Uterus (tissue), 4 donors: ENCODE measurements at places on chromosomes 2 and 18. TPM values are rescaled to one million over a fixed set of nuclear protein-coding genes. Genes with fewer than 3 reads are reported as not detected.
A peak's percentile ranks its signal among the peaks of the same experiment; 100 is the strongest.

Gene SCN7A
- 74.1 TPM for total RNA-seq

Gene WIPF1
- 29.4 TPM for total RNA-seq

Gene TUBA4B
- not detected for total RNA-seq

Gene HOXD9
- total RNA-seq: 3.8 TPM

Gene SCYGR4
- not detected for total RNA-seq

Gene TSHZ1
- 10.0 TPM for total RNA-seq

Gene GPBAR1
- total RNA-seq: 0.29 TPM

Gene SP100
- total RNA-seq: 112 TPM

Gene MAL
- total RNA-seq: 1.6 TPM

GRCh38 chr2:196341277-196341841 lies 170.0 kb upstream of the STK17B start:
- no peak for DNase-seq

DNA sequence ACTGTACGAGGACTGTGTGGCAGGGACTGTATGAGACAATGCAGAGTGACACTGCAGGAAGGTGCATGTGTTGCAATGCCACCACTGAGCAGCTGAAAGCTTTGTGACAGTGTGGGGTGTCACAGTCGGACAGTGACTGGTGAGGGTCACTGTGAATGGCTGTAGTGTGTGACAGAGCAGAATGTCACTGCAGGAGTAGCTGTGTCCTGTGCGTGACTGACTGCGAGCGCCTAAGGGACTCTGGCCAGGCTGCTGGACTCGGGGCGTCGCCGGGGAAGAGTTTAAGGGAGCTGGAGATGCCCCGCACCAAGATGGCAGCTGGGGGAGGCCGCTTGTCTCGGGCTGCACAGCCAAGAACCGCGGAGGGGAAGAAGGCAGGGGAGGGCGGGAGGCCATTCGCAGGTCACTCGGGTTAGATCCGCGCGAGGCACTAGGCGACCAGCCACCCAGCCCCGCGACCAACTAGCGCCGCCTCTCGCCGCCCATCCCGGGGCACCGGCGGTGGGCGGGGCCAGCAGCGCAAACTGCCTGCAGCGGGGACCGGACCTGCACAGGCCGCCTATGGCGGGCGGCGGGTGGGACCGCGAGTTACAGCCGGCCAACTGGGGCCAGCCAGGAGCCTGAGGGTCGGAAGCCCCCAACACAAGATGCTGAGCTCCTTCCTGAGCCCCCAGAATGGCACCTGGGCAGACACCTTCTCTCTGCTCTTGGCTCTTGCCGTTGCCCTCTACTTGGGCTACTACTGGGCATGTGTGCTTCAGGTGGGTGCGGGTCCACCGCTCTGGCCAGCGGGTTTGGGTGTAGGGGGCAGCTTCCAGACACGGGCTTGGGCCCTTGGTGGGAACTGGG lies at the start of gene ABHD1:
ABHD1 (plus strand) TSS at position 514 of the 849 bp plus-strand sequence; CDS start at position 648, 134 bp downstream.
- DNase-seq: peak; percentile 43

GRCh38 chr2:75031906-75032803 lies 73.7 kb downstream of the POLE4 start:
- no peak for DNase-seq

DNA sequence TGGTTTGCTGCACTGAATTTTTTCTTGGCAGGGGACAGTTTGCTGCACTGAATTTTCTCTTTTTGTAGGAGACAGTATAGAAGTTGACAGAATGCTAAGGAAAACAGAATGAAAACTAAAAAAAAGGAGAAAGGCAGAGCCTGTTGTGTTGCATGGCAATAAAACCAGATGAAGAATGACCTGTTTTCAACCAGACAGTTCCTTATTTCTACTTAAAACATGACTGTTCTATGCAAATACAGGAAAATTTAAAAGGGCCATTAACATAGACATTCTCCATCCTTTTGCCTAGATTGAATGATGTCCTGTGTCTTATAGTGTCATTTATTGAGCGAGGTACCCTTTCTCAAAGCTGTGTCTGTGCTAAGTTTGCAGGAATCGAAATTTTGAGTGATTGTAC lies 33.3 kb downstream of the ABI2 start:
- no peak for DNase-seq

DNA sequence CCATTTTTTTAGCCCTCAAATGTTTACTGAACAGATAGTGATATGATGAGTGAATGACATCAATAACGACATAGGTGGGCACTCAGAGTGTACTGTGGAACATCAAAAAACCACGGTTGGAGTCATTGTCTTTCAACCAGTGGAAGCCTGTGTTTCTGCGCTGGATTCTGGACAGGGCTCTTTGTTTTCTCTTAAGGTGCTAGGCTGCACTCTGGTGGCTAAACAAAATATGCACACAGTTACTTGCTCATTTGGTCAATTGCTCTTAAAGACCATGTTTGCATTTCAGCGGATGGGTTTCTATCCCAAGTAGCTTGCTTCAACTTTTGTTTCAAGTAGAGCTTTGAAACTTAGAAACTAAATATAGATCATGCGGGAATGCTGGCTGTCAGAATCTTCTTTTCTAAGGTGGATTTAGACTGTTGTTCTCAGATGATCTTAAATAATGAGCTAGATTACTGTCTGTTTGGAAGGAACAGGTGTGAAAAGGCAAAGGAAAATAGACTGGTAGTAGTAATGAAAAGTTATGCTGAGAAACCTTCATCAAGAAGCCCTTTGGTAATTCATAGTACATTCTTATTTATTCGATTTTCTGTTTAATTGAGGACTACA lies 48.5 kb upstream of the LYPD6B start:
- DNase-seq: peak; percentile 36

DNA sequence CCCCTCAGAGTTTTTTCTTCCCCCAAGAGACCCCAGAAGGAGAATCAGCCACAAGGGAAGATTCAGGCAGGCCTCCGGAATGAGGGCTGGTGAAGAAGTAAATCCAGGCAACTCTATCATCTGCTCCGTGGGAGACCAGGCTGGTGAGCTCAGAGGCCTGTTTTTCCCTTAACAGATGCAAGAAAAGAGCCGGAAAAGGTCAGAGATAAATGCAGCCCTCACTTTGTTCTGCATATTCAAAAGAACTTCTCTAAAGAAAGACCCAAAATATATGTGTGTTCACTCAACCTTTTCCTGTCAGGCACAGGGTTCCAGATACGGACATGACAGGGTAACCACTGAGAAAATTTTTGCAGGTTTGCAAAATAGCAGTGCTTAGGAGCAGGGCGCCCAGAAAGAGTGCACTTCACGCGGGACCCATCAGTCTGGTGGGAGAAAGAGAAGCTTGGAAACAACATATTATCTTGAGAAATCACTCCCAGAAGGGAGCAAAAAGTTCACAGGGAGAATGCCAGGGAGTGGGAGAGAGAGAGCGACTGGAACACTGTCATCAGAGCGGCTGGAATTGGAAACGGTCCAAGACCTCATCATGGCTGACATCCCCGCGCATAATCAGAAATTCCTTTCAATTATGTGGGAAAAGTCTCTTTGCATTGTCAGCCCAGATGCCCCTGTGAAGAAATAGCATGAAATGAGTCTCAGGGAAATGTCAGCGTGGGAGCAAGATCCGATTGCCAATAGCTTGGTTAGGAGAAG lies 244.8 kb upstream of the SLC14A2 start:
- no peak for DNase-seq

- DNase-seq: no peak
These were observed 174.8 kb downstream of the EN1 start for GRCh38 chr2:118672571-118673158.

- DNase-seq: no peak
These were observed 191.9 kb upstream of the CRIM1 start for GRCh38 chr2:36163520-36164254.

DNA sequence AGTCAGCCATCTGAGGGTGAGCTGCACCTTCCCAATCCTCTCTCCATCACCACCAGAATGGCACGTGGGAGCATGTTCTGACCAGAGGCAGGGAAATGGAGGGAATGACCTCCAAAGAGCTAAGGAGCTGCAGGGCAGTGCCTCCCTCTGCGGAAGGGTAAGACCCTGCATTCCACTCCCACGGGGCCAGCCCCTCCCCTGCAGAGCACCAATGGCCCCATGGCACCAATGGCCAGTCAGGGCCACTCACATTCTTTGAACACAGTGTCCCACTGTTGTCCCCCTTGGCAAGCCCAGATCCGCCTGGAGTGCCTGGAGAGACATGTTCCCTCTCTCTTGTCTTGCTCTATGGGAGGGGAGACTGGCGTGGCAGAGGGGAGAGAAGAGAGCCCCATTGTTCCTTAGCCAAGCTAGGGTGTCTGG lies 164.4 kb downstream of the TNS1 start:
- DNase-seq: no peak

GRCh38 chr2:127358044-127358443 lies 29.7 kb downstream of the MAP3K2 start:
- DNase-seq: no peak

DNA sequence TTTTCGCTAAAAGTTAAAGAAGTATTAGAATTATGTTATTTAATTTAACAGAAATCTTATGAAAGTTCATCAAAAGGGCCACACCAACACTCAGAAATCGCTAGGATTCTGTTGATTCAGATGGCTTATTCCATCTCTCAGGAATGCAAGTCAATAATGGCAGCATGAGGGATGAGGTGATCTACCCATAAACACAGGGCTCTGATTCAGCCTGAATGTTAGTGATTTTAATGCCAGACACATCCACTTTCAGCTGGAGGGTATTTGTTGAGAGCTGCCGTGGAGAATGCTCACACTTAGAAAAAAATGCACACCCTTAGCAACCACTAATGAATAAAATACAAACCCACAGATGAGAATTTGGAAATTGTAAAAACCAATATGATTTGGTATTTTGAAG lies 173.3 kb upstream of the ERBB4 start:
- no peak for DNase-seq

DNA sequence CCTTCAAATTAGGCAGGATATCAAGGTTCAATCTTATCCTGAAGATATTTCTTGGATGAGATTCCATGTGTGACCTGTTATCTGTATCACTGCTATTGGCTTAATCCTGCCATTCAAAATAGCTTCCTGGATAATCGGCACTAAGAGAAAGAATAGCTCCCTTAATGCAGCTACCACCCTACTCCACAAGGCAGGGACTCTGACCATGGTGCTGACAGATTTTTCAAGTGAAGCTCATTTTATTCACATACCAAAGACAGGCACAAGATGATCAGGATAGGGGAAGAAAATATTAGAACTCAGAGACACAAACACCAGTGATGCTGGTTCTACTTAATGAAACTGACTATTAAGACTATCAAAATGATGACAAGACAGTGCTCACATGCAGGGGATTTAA lies 74.9 kb downstream of the ORC4 start:
- no peak for DNase-seq

DNA sequence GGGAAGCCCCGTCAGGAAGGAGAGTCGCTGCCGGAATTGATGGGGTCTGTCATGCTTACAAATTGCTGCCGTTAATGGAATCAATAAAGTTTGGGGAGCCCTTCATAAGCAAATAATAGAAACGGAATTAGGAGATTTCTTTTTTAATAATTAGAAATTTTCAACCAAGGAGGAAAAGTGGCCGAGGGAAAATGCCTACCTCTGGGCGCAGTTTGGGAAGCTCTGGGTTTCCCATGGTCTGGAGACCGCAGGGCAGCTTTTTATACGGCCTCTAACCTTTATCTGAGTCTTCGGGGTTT lies 1.3 kb downstream of the EVX2 start:
- no peak for DNase-seq

- DNase-seq: no peak
These were observed 231.3 kb upstream of the TANK start for GRCh38 chr2:160928854-160929301.

GRCh38 chr2:33372940-33373553 lies 103.4 kb upstream of the RASGRP3 start:
- DNase-seq: no peak

DNA sequence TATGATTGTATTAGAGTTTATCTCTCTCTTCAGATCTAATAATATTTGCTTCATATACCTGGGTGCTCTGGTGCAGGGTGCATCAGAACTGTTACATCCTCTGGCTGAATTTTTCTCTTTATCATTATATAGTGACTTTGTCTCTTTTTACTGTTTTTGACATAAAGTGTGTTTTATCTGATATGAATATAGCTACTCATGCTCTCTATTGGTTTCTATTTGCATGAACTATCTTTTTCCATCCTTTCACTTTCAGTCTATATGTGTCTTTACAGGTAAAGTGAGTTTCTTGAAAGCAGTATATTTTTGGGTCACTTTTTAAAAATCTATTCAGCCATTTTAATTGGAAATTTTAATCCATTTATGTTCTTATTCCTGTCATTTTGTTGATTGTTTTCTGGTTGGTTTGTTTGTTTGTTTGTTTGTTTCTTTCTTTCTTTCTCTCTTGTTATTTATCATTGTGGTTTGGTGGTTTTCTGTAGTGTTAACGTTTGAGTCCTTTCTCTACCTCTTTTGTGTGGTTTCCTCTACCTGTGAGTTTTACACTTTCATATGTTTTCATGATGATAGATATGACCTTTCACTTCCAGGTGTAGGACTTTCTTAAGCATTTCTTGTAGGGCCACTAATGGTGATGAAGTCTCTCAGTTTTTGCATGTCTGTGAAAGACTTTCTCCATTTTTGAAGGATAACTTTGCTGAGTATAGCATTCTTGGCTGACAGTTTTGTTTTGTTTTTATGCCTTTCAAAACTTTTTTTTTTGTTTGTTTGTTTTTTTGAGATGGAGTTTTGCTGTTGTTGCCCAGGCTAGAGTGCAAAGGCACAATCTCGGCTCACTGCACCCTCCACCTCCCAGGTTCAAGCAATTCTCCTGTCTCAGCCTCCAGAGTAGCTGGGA lies 54.9 kb downstream of the CCNT2 start:
- no peak for DNase-seq

DNA sequence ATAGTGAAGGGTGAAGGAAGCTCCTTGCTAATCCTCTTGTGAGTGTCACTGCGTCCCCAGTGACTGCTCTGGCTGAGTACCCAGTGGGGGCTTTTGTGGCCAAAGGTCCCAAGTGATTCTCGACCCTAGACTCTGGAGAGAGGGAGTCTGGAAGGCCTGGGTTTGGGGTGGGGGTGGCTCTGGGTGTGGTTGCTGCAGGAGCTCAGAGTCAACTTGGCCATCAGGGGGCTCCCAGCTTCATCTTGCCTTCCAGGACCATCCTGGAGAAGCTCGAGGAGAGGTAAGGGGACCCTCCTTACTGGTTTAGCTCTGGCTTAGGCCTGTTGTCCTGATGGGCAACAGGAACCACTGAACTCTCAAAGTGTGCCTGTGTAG lies 592 bp downstream of the PSD4 start:
- no peak for DNase-seq

DNA sequence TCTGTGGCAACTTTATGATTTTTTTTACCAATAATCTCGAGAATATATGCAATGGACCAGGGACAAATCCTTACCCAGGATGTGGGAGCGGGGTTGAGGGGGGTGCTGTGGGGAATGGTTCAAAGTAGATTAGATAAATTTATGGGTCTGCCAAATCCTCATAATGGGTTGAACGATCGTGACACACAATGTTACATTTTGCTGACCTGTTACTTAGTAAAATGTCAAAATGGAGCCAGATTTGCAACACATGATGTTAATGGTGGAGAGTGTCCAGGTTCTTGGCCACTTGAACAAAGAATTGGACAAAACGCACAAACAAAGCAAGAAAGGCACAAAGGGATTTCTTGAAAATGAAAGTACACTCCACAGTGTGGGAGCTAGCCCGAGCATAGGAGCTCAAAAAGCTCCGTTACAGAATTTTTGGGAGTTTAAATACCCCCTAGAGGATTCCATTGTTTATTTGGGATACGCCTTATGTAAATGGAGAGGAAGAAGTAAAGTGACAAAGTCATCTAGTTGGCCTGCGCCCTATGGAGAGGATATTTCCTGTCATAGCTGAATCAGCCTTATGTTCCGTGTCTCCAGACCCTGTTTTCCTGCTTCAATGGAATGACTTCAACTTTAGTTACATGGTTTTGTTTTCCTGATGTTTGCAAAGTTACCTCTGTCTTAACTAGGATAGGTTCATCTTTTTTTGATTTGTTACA lies 776.0 kb downstream of the DCC start:
- DNase-seq: no peak
